DMS53 (cell line): ENCODE measurements at places on chromosomes 2 and 18.

DNA sequence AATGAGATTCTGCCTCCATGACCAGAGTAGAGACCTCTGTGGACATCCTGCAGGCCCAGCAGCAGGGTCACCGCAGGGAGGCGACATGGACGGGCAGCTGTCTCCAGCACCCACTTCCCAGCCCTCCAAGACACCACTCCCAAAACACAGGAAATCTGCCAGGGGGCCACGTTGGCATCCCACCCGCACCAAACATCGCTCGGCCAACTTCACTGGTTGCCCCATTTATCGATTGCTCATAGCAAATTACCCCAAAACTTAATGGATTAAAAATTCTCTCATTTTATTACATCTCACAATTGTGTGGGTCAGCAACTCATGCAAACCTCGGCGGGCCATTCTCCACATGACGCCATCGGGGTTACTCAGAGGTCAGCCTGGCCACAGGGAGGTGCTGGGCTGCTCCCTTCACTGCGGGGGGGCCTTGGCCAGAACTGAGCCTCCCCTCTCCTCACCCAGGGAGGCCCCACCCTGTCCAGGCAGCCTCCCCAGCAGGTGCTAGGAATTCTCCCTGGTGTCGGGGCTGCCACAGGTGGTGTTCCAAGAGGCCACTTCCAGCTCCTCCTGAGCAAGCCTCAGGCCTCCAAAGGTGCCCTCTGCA, 420.7 kb upstream of the MYT1L start:
- DNase-seq, result no peak

- no peak for DNase-seq
These were observed 3.8 kb upstream of the SEMA4C start for GRCh38 chr2:96873651-96874096.

GRCh38 chr2:240821429-240821778, 1.4 kb upstream of the KIF1A start:
- no peak for DNase-seq

GRCh38 chr2:181170256-181170655, 189.9 kb downstream of the UBE2E3 start:
- no peak for DNase-seq

DNA sequence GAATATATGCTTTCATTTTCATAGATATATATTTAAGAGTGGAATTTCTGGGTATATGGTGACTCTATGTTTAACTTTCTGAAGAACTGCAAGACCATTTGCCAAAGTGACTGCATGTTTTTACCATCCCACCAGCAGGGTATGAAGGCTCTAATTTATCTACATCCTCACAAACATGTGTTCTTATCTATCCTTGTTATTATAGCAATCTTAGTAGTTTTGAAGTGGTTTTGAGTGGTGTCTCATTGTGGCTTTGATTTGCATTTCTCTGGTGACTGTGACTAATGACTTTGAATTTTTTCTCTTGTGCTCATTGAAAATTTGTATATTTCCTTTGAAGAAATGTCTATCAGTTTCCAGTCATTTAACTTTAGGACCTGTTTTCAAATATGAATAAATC, 310.2 kb upstream of the NRP2 start:
- no peak for DNase-seq

GRCh38 chr2:181466661-181467576, 9.7 kb downstream of the ITGA4 start:
- DNase-seq, result peak; percentile 86
